ENCODE measurements at places on chromosomes 7 and 10. TPM values are rescaled to one million over a fixed set of nuclear protein-coding genes. Genes with fewer than 3 reads are reported as not detected.

- H3K27ac ChIP-seq: no peak overlapping the region
- DNase-seq: no peak
- H3K4me1 ChIP-seq: no peaks in the 10 kb centered on the region
- no peaks in the 10 kb centered on the region for H3K27me3 ChIP-seq
- H3K4me3 ChIP-seq: no peak overlapping the region
Measured at GRCh38 chr10:2205406-2205805, 468.1 kb upstream of the ADARB2 start.

DNA sequence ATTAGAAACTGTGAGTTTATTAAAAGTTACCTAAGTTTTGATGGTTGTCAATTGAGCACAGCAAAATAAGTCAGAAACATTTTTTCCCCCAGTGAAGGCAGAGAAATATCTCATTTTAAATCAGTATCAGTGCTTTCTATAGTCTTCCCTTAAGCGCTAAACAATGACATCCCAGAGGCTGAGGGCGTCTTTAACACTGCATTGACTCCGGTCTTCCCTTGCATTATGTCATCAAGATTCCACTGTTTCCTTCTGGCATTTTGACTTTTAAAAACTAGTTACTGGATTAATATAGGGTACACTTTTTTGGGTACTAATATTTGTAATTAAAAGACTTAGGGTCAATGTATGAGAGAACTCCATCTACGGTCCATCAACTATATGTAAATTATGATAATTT is 3.9 kb downstream of the GLUD1 start:
- no peaks in the 10 kb centered on the region for H3K27me3 ChIP-seq
- no peak overlapping the region for H3K27ac ChIP-seq
- H3K4me3 ChIP-seq: no peak overlapping the region
- peaks cover 19% of the 10 kb centered on the region for H3K4me1 ChIP-seq

DNA sequence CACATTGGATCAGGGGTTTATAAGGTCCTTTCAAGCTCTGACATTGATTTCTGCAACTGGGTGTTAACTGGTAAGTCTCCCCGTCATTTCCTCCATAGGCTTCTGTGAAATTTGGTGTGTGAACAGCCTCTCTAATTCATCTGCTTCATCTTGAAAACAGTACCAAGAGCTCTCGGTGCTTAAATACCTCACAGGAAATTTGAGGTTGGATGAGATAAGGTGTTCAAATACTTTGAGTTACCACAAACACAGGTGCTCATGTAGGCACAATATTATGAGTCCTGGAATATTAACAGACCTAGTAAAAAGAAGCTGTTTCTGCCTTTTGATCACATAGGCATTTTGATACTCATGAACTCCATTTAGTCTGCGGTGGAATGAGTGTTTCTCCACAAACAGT is 85.2 kb downstream of the RTKN2 start:
- H3K27me3 ChIP-seq: no peaks in the 10 kb centered on the region
- peak overlapping the region; percentile 11 for H3K27ac ChIP-seq
- no peaks in the 10 kb centered on the region for H3K36me3 ChIP-seq
- DNase-seq: no peak

DNA sequence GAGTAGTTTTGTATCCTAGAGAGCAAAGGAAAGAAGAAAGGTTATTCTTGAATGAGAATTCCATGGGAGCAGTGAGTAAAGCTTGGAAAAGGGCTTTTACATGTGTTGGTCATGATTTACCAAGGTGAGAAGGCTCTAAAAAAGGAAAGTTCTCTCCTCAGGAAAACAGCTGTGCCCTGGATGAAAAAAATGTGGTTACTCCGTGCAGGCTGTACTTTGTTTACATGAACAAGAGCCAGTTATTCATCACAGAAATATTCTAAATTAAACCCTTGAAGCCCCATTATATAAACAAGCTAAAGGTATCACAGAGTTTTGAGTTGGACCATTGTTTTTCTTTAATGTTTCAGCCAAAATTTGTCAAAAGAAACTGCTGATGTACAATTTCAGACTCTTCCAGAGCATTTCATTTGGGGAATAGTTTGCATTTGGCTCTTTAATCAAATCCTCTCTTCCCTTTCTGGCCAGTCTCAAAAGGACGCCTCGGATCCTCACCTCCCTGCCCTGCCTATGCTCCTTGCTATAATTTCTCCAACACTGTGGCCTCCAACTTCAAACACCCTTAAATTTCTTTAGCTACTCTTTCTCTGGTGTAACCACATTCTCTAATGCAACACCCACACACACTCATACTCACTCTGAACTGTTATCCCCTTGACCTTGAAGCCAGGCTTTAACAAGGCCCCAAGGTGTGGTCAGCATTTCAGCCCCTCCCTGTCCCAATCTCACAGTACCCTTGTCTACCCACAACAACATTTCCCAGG is 47.4 kb downstream of the AFAP1L2 start:
- no peak for DNase-seq
- no peak overlapping the region for H3K27ac ChIP-seq
- H3K27me3 ChIP-seq: peaks cover 6% of the 10 kb centered on the region
- no peaks in the 10 kb centered on the region for H3K36me3 ChIP-seq
- no peaks in the 10 kb centered on the region for H3K4me1 ChIP-seq
- no peak overlapping the region for H3K4me3 ChIP-seq

GRCh38 chr7:45691155-45691656 is 117.0 kb downstream of the ADCY1 start:
- no peak overlapping the region for H3K4me3 ChIP-seq
- no peaks in the 10 kb centered on the region for H3K4me1 ChIP-seq
- no peak overlapping the region for H3K27ac ChIP-seq

- peak; percentile 84 for DNase-seq
- H3K4me3 ChIP-seq: peak overlapping the region; percentile 62
- peaks cover 53% of the 10 kb centered on the region for H3K4me1 ChIP-seq
- peak overlapping the region; percentile 70 for H3K27ac ChIP-seq
- no peaks in the 10 kb centered on the region for H3K27me3 ChIP-seq
Measured at GRCh38 chr10:79242620-79243152, 104.6 kb upstream of the PPIF start.

- peaks cover 9% of the 10 kb centered on the region for H3K36me3 ChIP-seq
- no peak overlapping the region for H3K4me3 ChIP-seq
- peaks cover 4% of the 10 kb centered on the region for H3K4me1 ChIP-seq
- H3K27me3 ChIP-seq: no peaks in the 10 kb centered on the region
- no peak for DNase-seq
- H3K27ac ChIP-seq: no peak overlapping the region
Measured at GRCh38 chr10:113687037-113687436, 7.3 kb downstream of the CASP7 start.

- no peak overlapping the region for H3K4me3 ChIP-seq
- H3K27me3 ChIP-seq: no peaks in the 10 kb centered on the region
- no peaks in the 10 kb centered on the region for H3K36me3 ChIP-seq
- H3K27ac ChIP-seq: no peak overlapping the region
Measured at GRCh38 chr10:60883187-60883586, 60.8 kb downstream of the RHOBTB1 start.

DNA sequence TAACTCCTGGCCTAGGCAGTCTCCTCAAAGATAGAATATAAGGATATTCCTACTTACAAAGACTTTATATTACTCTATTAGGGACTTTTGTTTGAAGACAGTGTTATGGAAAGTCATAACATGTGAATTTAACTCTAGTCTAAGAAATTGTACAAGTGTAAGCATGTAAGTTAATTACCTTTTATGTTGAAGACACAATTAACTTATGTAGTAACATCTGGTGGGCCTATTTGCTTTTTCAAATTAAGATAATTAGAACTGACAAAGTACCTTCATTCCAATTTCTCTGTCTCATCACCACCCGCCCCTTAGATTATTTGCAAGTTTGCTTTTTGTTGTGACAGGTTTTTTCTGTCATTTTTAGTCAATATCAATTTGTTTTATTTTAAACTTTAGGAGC is 126.0 kb upstream of the THSD7A start:
- H3K36me3 ChIP-seq: no peaks in the 10 kb centered on the region
- no peaks in the 10 kb centered on the region for H3K27me3 ChIP-seq
- H3K27ac ChIP-seq: no peak overlapping the region
- no peak overlapping the region for H3K4me3 ChIP-seq
- DNase-seq: no peak

DNA sequence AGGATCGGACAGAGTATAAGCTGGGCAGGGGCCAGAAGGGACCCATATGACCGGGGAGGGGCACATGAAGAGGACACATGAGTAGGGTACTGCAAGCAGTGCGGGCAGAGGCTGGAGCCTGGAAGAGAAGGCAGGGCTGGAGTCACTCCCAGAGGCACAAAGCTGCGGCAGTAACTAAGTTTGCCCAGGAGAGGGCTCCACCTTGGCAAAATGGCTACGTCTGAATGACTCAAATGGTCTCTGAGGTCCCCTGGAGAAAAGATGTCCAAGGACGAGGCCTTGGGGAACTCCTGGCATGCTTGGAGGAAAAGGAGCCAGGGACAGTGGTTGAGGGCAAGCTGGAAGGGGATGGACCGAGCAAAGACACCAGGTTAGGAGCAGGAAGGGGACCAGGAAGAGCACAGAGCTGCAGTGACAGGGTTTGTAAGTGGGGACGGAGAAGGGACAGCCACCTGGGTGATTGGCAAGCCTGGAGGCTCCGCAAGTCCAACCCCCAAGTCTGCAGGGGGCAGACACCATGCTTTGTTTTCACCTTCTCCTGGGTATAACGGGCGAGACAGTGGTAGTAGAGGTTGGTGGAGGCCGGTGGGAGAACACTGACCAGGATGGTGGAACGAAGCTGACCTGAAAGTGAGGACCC is 43.1 kb upstream of the LBX1 start:
- no peak overlapping the region for H3K4me3 ChIP-seq
- no peak overlapping the region for H3K27ac ChIP-seq
- peak; percentile 67 for DNase-seq
- no peaks in the 10 kb centered on the region for H3K36me3 ChIP-seq
- peaks cover 5% of the 10 kb centered on the region for H3K27me3 ChIP-seq

- no peak overlapping the region for H3K27ac ChIP-seq
- no peaks in the 10 kb centered on the region for H3K27me3 ChIP-seq
- no peak overlapping the region for H3K4me3 ChIP-seq
- H3K36me3 ChIP-seq: no peaks in the 10 kb centered on the region
- H3K4me1 ChIP-seq: no peaks in the 10 kb centered on the region
- no peak for DNase-seq
Measured at GRCh38 chr7:50641442-50642405, 76.5 kb upstream of the DDC start.

- no peak for DNase-seq
- no peaks in the 10 kb centered on the region for H3K36me3 ChIP-seq
- H3K27ac ChIP-seq: no peak overlapping the region
- H3K4me1 ChIP-seq: no peaks in the 10 kb centered on the region
- H3K4me3 ChIP-seq: no peak overlapping the region
Measured at GRCh38 chr10:63534723-63535122, 13.5 kb downstream of the REEP3 start.

DNA sequence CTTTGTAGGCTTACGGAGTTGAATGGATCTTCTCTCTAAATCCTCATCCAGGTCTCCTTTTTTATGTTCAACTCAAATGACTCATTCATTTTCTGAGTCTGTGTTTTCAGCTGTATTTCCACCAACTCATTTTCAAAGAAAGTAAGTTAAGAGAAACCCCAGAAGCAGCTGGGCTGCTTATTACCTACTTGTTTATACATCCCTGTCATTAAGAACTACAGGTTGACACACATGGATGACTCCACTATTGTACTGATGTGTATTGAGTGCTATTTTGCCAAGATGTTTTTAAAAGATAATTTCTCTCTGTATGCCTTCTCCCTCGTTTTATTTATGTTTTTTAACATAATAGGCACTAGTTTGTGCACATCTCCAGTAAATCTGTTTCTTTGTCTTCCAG is 41.9 kb downstream of the DGKI start:
- H3K27ac ChIP-seq: no peak overlapping the region
- H3K4me1 ChIP-seq: no peaks in the 10 kb centered on the region
- H3K27me3 ChIP-seq: no peaks in the 10 kb centered on the region
- H3K36me3 ChIP-seq: no peaks in the 10 kb centered on the region

DNA sequence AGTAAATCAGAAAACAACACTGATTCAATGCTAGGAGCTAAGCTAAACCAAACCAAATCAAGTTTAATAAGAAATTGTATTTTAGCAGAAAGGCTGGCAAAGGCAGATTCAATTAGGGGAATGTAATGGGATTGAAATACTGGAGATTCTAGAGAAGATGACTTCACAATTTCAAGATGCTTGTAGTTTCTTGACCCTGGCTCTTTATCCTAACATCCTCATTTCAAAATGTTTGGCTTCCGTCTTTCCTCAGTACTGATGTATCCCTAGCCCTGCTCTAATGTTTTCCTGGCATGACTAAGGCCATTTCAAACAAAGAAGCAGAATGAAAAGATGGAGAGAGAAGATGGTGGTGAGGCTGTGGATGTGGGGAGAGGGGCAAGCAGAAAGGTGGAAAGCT is 2.7 kb upstream of the JCAD start:
- no peaks in the 10 kb centered on the region for H3K36me3 ChIP-seq
- peaks cover 10% of the 10 kb centered on the region for H3K4me1 ChIP-seq
- no peaks in the 10 kb centered on the region for H3K27me3 ChIP-seq
- H3K4me3 ChIP-seq: no peak overlapping the region
- no peak overlapping the region for H3K27ac ChIP-seq

Gene HOXA4
- 0.30 TPM for polyA plus RNA-seq

Gene AKR1C4
- polyA plus RNA-seq: not detected

Gene CYP2C8
- 3.5 TPM for polyA plus RNA-seq

Data from B cell (primary cell).